Activated CD4-positive, alpha-beta T cell treated with anti-CD3 and anti-CD28 coated beads, Interleukin-2, amount 50 U/mL, for 4 hours (primary cell): ENCODE measurements at places on chromosomes 12 and 14.

DNA sequence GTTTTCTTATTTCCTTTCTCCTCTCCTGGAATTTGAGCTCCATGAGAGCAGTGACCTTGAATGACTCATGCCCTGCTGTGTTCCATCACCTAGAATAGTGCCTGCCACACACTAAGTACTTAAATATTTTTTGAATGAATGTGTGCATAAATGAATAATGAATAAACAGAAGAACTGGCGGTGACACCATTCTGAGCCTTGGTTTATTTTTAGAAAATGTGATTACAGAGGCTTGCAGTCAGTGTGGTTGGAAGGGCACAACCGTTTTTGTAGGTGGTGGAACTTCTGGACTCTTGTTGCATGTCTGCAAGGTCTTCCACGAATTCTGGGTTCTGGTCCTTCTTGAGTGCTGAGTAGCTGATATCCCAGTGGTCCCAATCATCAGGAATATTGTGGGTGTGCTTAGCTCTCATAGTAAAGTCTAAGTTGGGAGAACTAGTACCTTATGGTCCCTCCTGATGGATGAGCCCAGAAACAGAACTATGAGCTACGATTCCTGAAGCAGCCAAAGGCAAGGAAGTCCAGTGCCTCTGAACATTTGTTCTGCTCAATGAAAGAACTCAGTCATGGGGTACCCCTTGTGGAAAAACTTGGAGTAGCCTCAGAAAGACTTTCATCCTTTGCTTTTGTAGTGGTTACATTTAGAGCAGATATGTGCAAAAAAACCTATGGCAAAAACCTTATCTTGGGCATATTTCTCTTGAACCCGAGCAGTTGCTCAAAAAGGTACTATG is 28.8 kb upstream of the BHLHE41 start:
- DNase-seq: no peak

DNA sequence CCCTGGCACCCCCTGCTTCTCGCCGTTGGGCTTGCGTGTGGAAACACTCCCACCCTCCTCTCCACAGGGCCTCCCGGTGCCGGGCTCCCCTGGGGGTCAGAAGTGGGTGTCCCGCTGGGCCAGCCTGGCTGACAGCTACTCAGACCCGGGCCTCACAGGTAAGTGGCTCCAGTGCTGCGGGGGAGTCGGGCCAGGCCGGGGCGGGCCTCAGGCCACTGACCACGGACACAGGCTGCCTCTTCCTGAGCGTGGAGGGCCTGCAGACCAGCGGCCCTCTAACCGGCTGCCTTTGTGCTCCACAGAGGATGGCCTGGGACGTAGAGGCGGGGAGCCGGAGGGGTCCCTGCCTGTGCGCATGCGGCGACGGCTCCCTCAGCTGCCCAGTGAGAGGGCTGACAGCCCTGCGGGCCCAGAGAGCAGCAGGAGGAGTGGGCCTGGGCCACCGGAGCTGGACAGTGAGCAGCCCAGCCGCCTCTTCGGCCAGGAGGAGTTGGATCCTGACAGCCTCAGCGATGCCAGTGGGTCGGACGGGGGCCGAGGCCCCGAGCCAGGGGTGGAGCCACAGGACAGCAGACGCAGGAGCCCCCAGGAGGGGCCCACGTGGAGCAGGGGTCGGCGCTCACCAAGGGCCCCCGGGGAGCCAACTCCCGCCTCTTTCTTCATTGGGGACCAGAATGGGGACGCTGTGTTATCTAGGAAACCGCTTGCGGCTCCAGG is 21.1 kb downstream of the CEP170B start:
- no peak for DNase-seq

DNA sequence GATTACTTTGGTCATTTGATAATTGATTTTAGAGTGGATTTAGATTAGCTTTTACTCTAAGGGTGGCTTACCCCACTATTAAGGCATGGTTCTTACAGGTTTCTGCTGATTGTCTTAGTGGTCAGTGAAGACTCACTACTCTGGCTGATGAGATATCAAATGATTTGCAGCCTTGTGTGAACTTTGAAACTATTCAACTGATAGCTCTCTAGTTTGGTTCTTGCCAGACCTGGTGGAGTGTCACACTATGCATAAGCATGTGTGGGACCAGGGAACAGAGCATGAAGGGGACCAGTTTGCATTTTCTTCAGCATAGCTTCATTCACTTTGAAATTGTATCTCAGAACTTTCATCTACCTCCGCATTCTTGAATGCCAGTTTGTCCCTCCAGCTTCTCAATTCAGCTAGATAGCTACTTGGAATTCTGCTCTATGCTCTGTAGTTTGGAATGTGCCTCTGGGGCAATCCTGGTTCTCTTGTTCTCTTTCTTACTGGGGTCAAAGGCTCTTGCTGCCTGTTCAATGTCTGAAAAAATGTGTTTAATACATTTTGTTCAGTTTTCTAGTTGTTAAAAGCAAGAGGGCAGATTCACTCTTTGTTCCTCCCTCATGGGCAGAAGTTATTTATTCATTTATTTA is 12.7 kb downstream of the SCYL2 start:
- no peak for DNase-seq

- no peak for DNase-seq
Measured at GRCh38 chr14:62665286-62665685, 380.0 kb downstream of the KCNH5 start.

DNA sequence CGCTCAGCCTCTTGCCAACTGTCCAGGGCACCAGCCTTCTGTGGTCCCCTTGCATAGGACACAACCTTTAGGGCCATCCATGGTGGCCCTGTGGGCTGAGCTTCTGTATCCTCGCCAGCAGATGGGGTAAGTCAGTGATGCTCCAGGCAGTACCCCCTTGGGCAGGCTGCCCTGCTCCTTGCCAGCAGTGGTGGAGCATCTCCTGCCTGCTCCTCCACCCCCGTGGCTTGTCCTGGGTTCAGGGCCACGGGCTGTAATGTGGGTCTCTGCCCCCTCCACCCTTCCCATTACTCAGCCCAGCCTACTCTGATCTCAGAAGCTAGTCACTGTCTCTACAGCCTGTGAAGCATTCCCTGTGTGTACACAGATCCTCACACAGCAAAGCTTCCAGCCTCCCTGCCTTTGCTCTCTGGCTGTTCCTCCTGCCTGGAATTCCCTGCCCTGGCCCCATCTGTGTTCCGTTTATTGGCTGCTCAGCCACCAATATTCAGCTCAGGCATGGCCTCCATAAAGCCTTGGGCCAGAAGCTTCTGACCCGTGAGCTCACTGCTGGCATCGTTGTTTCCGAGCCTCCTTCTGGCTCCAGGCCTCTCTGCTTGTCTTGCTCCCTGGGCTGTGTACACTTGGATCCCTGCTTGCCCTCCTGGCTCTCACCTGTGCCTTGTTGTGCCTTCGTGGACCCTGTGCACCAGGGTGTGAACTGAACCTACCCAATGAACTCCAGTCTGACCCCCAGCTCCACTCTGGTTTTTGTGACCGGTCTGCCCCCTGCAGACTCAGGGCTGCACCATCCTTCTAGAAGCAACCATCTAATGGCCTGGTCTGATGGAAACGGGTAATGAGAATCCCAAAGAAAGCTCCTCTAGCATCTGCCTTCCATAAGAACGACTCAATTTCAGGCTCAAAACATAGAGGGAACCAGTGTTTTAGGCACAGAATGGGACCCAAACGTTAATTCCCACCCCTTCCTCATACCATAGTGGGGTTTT is 177.0 kb upstream of the PRMT8 start:
- no peak for DNase-seq
